ENCODE measurements at places on chromosomes 6 and 20.

DNA sequence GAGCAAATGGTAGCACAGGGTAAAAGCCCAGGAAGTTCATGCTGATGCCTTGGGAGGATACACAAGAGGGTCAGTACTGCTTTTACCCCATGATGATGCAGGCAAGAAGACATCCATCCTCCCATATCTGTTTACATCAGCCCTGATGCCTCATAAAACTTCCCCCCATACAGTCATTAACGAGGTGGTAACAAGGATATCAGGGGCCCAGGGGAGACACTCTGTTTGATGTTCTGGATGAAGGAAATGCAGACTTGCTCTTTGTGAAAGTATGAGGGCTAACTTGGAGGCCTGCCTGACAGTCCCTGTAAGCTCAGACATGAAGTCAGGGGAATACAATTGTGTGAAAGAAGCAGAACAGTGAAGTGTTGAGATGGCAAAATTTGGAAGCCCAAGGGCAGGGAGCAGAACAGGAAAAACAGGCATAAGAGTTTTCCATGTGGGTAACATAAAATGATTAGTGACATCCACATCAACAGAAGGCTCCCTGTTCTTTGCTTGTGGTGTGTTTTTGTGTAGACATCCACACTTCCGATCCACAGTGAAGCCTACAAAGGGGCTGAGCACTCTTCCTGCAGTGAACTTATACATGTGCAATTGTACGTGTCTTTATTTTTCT lies 813.4 kb downstream of the MAFB start:
- H3K36me3 ChIP-seq: no peaks in the 10 kb centered on the region
- no peak for DNase-seq
- H3K27me3 ChIP-seq: peaks cover 8% of the 10 kb centered on the region
- H3K4me1 ChIP-seq: no peaks in the 10 kb centered on the region
- no peak overlapping the region for H3K4me3 ChIP-seq

- H3K4me3 ChIP-seq: no peak overlapping the region
- H3K27me3 ChIP-seq: no peaks in the 10 kb centered on the region
- H3K4me1 ChIP-seq: no peaks in the 10 kb centered on the region
- no peak overlapping the region for H3K27ac ChIP-seq
- no peak for DNase-seq
Measured at GRCh38 chr6:70834520-70834919, 122.3 kb downstream of the B3GAT2 start.

DNA sequence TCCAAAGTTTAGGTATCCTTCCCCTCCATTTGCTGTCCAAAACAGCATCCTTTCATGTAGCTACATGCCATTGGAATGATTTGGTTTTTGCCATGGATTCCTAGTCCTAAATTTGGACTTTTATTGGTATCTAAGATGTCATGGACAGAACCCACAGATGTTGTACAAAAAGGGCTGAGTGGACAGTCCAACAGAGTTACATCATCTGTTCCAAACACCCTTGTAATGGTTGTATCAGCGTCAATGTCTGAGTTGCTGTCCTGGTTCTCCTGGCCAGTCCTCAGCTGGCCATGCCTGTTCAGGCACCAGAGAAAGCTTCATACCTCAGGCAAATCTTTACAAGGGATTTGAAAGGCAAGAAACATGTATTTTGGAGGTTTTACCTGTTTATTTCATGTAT lies 191.3 kb downstream of the ESR1 start:
- H3K4me3 ChIP-seq: no peak overlapping the region
- H3K4me1 ChIP-seq: no peaks in the 10 kb centered on the region
- no peaks in the 10 kb centered on the region for H3K36me3 ChIP-seq
- DNase-seq: no peak

DNA sequence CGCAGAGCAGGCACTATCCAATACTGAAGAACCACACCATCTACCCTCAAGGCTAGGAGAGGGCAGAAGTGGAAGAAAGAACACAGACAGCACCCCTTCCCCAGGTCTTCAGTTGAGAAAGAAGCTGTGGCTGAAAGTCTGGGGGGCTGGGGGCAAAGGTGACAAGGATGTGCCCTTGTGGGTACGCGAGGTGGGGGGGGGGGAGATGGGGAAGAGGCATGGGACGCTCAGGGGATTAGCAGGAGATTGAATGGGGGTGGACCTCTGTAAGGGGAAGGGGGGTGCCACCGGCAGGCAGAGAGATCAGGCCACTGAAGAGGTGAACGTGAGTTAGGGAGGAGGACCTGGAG lies 1.1 kb downstream of the B4GALT5 start:
- DNase-seq: no peak
- H3K4me1 ChIP-seq: peaks cover 36% of the 10 kb centered on the region
- peaks cover 10% of the 10 kb centered on the region for H3K36me3 ChIP-seq
- peak overlapping the region; percentile 89 for H3K4me3 ChIP-seq
- H3K27me3 ChIP-seq: no peaks in the 10 kb centered on the region

GRCh38 chr6:168277274-168277669 lies 42.3 kb downstream of the DACT2 start:
- H3K4me1 ChIP-seq: no peaks in the 10 kb centered on the region
- H3K27ac ChIP-seq: no peak overlapping the region
- H3K27me3 ChIP-seq: peaks cover 23% of the 10 kb centered on the region
- DNase-seq: no peak

DNA sequence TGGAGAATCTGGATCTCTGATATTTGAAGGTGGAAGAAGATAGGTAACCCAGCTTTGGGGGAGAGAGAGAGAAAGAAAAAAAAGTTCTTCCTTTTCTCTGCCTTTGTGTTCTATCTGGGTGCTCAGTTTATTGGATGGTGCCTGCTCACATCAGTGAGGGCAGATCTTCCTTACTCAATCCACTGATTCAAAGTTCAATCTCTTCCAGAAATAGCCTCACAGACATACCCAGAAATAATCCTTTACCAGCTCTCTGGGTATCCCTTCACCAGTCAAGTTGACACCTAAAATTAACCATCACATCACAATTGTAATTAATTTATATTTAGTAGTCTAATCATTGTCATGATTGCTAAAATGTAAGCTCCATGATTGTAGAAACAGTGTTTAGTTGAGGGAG lies 189.1 kb downstream of the EPM2A start:
- no peak overlapping the region for H3K4me3 ChIP-seq
- no peaks in the 10 kb centered on the region for H3K27me3 ChIP-seq
- no peak for DNase-seq
- no peaks in the 10 kb centered on the region for H3K4me1 ChIP-seq

GRCh38 chr6:168428052-168428826 lies 12.7 kb upstream of the SMOC2 start:
- no peaks in the 10 kb centered on the region for H3K36me3 ChIP-seq
- no peak for DNase-seq
- no peak overlapping the region for H3K4me3 ChIP-seq
- no peak overlapping the region for H3K27ac ChIP-seq
- H3K27me3 ChIP-seq: peaks cover 15% of the 10 kb centered on the region

GRCh38 chr20:41415191-41415590 lies 48.6 kb upstream of the EMILIN3 start:
- peak overlapping the region; percentile 29 for H3K27ac ChIP-seq
- no peaks in the 10 kb centered on the region for H3K27me3 ChIP-seq
- H3K4me1 ChIP-seq: no peaks in the 10 kb centered on the region

- H3K4me3 ChIP-seq: no peak within 1 kb of the TSS
- no peaks in the 10 kb centered on the region for H3K36me3 ChIP-seq
- no peak for DNase-seq
- H3K27me3 ChIP-seq: peaks cover 32% of the 10 kb centered on the region
- H3K27ac ChIP-seq: no peak within 1 kb of the TSS
Measured at GRCh38 chr6:73353636-73354593, at the start of gene DPPA5. Gene DPPA5 (minus strand): TSS chr6:73354276. CDS start chr6:73354225, 51 bp downstream.

DNA sequence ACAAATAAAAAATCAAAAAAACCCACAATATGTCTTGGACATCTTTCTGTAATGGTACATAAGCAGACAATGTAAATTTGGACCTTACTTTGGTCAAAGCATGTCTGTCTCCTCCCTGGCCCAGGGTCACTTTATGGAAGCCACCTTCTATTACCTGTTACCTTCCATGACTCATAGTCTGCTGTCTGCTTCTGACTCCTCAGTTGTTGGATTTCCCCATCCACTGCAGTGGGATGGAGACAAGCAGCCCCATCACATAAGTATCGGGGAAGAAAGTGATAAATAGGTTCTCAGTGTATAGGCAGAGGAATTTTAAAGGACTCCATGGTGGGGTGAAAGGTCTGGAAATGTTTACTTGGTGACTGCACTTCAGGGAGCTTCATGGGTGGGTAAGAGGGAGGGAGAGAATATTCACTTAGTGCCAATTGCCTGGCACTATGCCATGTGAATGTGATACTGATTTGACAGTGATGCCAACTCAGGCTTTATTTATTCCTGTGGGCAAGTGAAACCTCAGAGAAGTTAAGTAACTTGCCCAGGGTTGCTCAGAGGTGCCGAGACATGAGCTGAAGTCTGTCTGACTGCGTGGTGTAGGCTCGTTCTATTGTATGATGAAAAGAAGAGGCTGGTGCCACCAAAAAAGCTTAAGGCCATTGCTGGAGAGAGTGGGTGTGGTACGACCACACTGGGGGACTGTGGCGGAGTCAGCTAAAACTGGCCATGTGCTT lies 175.6 kb upstream of the RNF24 start:
- no peak for DNase-seq
- no peaks in the 10 kb centered on the region for H3K36me3 ChIP-seq
- H3K27ac ChIP-seq: no peak overlapping the region
- H3K4me1 ChIP-seq: no peaks in the 10 kb centered on the region

GRCh38 chr20:41151134-41151869 lies 14.0 kb downstream of the PLCG1 start:
- H3K4me1 ChIP-seq: peaks cover 86% of the 10 kb centered on the region
- no peaks in the 10 kb centered on the region for H3K27me3 ChIP-seq
- H3K36me3 ChIP-seq: peaks cover 3% of the 10 kb centered on the region

DNA sequence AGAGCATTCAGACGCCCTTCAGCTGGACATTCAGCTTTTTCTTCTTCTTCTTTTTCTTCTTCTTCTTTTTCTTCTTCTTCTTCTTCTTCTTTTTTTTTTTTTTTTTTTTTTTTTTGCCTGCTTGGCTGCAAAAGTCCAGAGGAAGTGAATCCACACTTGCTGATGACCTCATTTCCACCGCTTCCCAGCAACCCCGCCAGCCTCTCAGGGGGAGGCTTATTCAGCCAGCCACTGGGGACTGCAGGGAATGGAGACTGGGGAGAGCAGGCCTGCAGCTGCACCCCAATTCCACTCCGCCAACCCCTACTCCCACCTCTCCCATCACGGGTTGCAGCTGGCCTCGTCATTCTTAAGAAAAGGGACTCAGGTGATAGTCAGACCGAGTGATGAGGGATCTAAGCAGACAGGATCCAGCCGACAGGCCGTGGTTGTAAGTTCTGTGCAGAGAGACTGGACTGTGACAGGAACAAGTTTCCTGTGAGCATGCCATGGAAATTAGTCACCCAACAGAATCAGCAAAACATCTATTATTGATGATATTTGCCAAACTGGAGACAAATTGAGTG lies 59.0 kb upstream of the QKI start:
- H3K27me3 ChIP-seq: peaks cover 18% of the 10 kb centered on the region
- no peaks in the 10 kb centered on the region for H3K36me3 ChIP-seq
- no peak overlapping the region for H3K4me3 ChIP-seq

DNA sequence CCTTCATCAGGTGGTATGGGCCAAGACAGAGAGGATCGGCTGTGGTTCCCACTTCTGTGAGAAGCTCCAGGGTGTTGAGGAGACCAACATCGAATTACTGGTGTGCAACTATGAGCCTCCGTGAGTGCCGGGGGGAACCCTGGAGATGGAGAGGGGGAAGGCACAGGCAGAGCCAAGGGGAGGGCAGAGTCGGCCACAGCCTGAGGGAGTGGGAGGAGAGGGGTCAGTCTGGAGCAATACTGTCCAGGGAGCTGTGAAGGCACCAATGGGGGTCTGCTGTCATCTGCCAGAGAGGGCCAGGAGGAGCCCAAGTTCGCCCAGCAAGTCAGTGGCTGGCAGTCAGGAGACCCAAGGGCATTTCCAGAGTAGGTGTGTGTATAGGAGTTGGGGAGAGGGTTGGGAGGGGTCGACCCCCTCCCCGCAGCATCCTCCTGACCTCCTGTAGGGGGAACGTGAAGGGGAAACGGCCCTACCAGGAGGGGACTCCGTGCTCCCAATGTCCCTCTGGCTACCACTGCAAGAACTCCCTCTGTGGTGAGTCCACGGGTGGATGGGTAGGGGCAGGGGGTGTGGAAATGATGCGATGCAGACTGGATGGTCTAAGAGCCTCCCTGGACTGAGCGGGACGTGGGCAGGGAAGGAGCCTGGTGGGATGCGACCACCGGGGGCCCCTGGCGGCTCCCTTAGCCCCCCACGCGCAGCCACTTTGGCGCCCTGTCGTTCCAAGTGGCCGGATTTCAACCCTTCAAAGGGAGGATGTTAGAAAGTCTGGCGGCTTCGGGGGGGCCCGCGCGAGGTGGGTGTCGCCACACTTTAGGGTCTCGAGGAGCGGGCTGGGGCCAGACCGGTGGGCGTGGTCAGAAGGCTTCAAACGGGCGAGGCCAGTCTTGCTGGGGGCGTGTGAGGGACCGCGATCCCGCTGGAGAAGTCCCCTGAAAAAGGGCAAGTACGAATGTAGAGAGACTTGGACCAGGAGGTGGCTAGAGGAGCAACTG lies 7.2 kb downstream of the PI16 start:
- peaks cover 21% of the 10 kb centered on the region for H3K36me3 ChIP-seq
- H3K27ac ChIP-seq: no peak overlapping the region
- peaks cover 17% of the 10 kb centered on the region for H3K4me1 ChIP-seq
- DNase-seq: no peak

DNA sequence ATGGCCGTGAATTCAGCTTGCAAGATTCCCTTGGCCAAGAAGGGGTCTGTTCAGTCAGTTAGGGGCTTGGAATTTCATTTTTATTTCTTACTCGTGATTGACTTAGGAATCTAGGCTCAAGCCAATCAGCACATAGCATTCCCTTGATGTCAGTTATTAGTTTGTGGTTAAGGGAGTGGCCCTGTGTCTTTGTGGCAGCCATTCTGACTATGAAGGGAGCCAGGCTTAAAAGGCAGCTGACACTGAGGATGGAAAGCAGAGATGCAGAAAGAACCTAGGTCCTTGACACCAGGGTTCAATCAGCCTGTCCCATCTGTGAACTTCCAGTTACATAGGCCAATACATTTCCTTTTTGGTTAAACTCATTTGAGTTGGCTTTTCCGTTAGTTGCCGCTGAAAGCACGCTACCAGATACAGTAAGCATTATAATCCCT lies 48.1 kb downstream of the MCUR1 start:
- no peak overlapping the region for H3K27ac ChIP-seq
- H3K4me1 ChIP-seq: peaks cover 28% of the 10 kb centered on the region
- no peak overlapping the region for H3K4me3 ChIP-seq
- H3K36me3 ChIP-seq: peaks cover 4% of the 10 kb centered on the region
- no peak for DNase-seq

GRCh38 chr6:1777921-1778685 lies 168.4 kb downstream of the FOXC1 start:
- peaks cover 10% of the 10 kb centered on the region for H3K4me1 ChIP-seq
- H3K27ac ChIP-seq: no peak overlapping the region
- no peak for DNase-seq
- no peaks in the 10 kb centered on the region for H3K36me3 ChIP-seq

Data from effector memory CD8-positive, alpha-beta T cell (primary cell).